ENCODE measurements at places on chromosomes 11 and 22.

- no peak for DNase-seq
These were observed 1.4 kb downstream of the ARVCF start for GRCh38 chr22:20015187-20015625.

DNA sequence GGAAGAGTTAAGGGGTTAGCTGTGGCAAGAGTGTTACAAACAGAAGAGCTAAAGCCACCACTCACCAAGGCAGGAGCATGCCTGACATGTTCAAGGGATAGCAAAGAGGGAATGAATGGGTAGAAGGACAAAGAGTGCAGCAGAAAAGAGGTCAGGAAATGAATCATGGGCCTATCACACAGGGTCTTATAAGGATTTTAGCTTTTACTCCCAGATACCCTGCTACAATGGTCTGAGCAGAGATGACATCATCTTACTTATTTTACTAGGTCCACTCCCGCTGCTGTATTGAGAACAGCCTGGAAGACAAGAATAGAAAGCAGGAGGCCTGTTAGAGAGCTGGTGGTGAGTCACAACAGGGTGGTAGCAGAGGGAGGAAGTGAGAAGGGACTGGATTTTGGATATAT lies 9.8 kb downstream of the TRAF6 start:
- no peak for DNase-seq

DNA sequence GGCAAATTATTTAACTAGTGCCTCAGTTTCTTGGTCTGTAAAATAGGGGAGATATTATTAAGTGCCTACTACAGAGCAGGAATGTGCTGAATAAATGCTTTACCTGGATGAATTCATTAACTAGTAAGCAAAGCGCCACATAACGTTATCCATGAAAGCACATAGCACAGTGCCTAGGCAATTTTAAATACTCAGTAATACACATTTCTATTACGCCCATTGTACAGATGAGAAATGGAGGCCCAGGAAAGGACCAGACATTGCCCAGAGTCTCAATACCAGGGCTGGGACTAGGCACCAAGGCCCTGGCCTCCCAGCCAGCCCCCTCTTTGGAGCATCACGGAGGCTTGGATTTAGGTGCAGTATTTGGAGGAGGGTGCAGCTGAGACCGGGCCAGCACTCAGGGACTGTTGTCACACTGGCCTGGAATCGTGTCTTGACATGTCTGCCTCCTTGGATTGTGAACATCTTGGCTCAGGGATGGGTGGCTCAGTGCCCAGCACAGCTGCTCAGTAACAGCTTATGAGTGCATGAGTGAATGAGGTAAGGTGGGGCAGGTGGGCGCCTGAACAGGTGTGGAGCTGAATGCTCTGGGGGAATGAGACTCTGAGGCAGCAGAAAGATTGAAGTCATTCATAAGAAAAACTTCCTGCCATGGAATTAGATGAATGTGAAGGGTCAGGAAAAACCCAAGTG lies 42.1 kb upstream of the TPBGL start:
- no peak for DNase-seq

GRCh38 chr11:65305501-65306268 lies 9.0 kb upstream of the CDC42EP2 start:
- DNase-seq = no peak

GRCh38 chr11:20415432-20415831 lies 27.9 kb downstream of the PRMT3 start:
- DNase-seq = no peak

- no peak for DNase-seq
These were observed 1.5 kb downstream of the HSPB2 start for GRCh38 chr11:111913997-111914396.

DNA sequence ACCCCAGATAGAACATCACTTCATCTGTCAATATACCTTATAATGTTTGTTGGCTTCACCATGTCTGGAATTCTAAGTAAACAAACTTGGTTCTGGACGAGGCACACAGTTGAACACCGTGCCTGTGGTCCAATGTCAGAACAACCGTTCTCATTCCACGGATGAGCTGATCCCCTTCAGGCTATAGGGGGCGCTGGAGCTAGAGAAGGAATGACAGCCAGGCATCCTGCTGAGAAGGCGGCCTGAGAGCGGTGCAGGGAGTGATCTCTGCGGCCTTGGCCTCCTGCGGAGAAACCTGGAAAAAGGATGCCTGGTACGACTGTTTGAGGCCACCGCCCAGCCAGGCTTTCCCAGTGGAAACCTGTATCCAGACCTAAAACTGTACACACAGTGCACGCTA lies 48.7 kb downstream of the FDX1 start:
- no peak for DNase-seq

- DNase-seq = no peak
These were observed 41.3 kb downstream of the CDKN1C start for GRCh38 chr11:2844116-2844842.

- no peak for DNase-seq
These were observed 33.4 kb upstream of the GLYATL1 start for GRCh38 chr11:58905721-58906547.

DNA sequence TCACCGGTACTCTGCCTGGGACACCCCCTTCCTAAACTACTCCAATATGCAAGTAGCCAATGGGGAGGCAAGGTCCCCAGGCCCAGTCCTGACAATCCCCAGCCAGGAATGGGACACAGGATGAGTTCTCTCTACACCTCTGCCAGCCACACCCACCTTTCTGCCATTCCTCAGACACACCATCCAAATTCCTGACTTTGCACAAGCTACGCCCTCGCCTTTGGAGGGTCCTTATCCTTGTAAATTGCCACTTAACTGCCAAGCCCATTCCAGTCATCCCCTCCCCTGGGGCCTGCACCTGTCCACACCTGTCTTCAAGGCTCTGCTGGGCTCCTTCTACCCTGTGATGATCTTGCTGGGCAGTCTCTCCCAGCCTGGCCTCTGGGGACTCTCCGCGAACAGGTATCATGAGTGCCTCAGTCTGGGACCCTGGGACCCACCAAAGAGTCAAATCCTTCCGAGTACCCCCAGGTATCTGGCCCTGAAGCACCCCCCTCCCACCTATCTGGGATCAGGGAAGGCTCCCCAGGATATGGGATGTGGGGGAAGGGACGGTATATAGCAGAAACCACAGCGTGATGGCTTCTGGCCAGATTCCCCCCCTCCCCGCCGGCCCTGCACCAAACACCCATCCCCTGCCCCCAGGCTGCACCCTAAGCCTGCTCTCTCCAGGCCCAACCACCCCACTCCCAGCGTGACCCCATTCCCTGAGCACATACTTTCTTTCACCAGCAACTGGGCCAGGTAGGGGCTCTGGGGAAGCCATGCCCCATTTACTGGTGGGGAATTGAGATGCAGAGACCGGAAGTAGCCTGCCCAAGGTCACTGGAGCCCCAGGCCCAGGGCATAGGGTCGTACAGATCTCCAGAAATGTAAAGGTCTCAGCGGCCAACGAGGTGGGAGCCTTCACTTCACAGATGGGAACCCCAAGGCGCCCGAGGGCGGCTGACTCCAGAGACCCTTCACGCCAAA lies 806 bp downstream of the ARAP1 start:
- DNase-seq = no peak

GRCh38 chr11:107752949-107753822 lies 41.3 kb upstream of the SLN start:
- no peak for DNase-seq

- DNase-seq = no peak
These were observed 17.3 kb upstream of the SYT8 start for GRCh38 chr11:1817511-1817910.

DNA sequence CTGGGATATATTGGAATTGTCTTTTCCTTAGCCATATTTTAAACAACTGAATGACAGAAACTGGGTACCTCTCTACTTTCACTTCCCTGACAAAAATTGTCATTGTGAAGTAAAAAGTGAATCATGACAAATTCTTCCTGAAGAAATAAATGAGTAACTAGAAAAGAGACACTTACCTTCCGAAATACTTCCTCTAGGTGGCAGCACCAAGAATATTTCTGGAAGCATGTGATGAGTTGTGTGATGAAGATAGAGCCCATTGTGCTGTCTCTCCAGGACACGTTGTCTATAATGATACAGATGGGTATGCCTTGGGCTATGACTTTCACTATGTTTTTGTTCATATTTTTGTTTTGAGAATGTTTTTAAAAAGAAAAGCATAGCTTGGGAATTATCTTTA lies 21.5 kb downstream of the CASP4 start:
- DNase-seq = peak; percentile 21

GRCh38 chr11:69013009-69013951 lies at the start of gene MRGPRF:
TSS of gene MRGPRF (minus strand) at chr11:69013246. CDS start at chr11:69009901, 3,345 bp downstream.
- DNase-seq = no peak

- DNase-seq = no peak
These were observed 22.0 kb upstream of the MYOD1 start for GRCh38 chr11:17697175-17697949.

DNA sequence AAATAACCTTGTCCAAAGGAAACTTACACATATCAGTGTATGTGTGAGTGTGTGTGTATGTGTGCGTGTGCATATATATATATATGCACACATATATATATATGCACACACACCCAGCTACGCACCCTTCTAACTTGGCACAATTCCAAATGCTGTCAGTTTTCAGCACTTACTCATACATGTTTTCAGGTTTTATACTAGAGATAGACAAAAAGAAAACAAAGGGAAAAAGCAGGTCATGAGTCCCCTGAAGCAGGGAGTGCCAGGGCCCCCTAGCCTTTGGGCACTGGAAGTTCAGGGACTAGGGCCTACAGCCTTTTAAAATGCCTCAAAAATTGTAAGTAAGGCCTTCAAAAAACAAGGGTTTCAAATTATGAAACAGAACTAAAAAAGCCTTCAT lies 265.4 kb downstream of the CADM1 start:
- no peak for DNase-seq

- DNase-seq = no peak
These were observed 26.4 kb upstream of the ADORA2A start for GRCh38 chr22:24400726-24401596.

DNA sequence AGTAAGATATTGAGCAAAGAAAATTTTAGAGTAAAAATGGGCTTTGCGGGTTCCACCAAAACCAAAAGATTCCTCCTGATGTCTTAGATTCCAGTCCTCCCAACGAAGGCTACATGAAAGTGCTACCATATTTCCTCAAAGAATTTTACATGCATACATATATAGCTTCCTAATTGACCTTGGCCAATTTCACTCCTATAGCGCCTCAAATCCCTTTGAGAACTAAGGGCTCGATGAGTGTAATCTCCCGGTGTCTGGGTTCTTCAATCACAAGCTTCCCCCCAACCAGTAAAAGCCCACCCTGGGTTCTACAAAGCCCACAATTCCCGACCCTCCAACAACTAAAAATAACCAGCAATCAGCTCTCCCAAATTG lies 1.2 kb downstream of the SIK3 start:
- DNase-seq = no peak

- no peak for DNase-seq
These were observed 7.7 kb downstream of the LINC01488 start for GRCh38 chr11:69489031-69489745.

GRCh38 chr11:1337647-1338007 lies 28.2 kb upstream of the TOLLIP start:
- DNase-seq = no peak

DNA sequence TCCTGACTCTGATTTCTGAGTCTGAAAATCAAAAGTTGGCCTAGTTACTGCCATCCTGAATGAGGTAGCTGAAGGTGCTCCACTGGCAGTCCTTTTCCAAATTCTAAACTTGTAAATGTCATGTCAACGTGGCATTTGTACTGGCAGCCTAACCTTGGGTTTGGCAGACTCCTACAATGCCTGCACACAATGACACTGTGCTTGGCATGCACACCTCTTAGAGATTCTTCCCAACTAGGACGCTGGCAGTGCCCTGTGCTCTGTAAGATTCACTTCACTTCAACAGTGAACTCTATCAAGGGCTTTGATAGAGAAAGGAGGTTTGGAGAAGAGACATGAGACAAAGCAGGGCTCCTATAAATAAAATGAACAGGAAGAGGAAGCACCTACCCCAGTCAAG lies 21.9 kb upstream of the PPP2R1B start:
- no peak for DNase-seq

DNA sequence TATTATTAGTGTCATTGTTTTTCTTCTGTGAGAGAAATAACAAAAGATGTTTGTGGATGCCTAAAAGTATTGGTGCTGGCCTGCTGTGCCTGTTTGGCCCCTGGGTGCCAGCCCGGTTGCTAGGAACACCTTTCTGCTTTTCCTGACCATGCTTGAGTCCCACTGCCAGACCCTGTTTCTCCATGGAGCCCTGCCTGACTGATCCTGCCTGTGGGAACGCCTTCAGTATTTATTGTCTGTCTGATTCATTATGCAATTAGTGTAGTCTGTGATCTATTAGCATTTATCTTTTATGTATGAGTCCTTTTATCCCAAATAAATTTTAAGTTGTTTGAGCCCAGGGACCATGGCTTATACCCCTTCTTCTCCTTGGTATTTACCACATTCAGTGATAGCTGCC lies 98.6 kb upstream of the MPPED2 start:
- no peak for DNase-seq

GRCh38 chr22:50544746-50545253 lies 899 bp upstream of the KLHDC7B start:
- DNase-seq = peak; percentile 65

All from activated T-cell treated with anti-CD3 and anti-CD28 coated beads, Interleukin-2, amount 50 U/mL, for 72 hours (primary cell).